ENCODE measurements at places on chromosomes 1 and 21. TPM values are rescaled to one million over a fixed set of nuclear protein-coding genes. Genes with fewer than 3 reads are reported as not detected.

Gene PDC
- total RNA-seq, result not detected

Gene RIPK4
- 6.1 TPM for total RNA-seq

GRCh38 chr1:119347858-119348257 is 20.7 kb upstream of the HAO2 start:
- no peak overlapping the region for H3K4me3 ChIP-seq
- no peak for DNase-seq
- no peaks in the 10 kb centered on the region for H3K36me3 ChIP-seq
- no peaks in the 10 kb centered on the region for H3K27me3 ChIP-seq
- no peaks in the 10 kb centered on the region for H3K4me1 ChIP-seq

DNA sequence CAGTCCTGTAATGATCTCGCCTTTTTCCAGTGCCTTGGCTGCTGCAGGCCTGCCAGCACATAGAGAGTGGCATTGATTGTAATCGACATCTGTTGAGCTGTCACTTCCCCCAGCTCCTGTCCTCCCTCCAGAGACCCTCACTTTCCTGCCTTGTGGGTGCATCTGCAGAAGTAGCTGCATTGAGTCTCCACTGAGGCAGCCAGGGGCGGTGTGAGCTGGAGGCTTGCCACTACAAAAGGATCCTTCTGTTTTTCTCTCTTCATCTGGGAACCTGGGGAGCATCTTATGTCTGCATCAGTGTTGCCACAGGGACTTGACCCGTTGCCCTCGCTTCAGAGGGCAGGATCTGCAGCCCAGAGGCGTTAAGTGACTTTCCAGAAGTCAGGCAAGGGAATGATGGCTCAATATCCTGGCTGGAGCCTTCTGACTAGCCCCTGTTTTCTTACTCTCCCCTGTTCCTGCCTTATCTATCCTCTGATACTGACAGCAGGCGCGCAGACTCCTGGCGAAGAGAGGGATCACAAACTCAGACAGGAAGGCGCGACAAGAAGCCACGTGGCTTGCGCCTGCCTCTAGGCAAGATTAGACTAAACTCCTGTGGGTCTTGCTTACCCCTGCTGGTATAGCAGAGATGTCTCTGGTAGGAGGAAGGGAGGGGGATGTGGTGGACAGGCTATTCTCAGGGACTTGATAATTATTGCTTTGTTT is 13.3 kb upstream of the FMOD start:
- H3K36me3 ChIP-seq, result peaks cover 1% of the 10 kb centered on the region
- peaks cover 7% of the 10 kb centered on the region for H3K27me3 ChIP-seq
- H3K4me1 ChIP-seq, result peaks cover 39% of the 10 kb centered on the region
- no peak overlapping the region for H3K4me3 ChIP-seq
- no peak overlapping the region for H3K27ac ChIP-seq

DNA sequence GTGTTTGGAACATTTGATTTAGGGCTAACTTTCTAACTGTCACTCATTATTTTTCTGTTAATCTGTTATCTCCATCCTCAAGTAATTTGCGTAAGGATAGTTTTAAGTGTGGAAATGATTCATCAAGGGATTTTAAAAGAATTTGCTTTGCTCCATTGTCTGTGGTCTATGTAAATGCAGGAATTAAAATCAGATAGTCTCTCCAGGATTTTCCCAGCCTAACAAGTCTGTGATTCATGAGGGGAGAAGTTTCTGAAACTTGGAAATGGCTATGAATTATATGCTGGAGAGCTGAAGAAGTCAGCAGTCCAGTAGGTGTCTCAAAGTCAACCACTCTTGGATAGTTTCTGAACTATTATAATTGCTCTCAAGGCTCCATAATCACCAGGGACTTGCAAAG is 264.5 kb downstream of the MRPL39 start:
- H3K27me3 ChIP-seq, result peaks cover 2% of the 10 kb centered on the region
- H3K36me3 ChIP-seq, result no peaks in the 10 kb centered on the region
- no peak overlapping the region for H3K4me3 ChIP-seq
- DNase-seq, result no peak

GRCh38 chr1:173473599-173474011 is 3.5 kb upstream of the PRDX6 start:
- H3K27ac ChIP-seq, result peak overlapping the region; percentile 94
- H3K4me1 ChIP-seq, result peaks cover 40% of the 10 kb centered on the region
- DNase-seq, result no peak
- H3K4me3 ChIP-seq, result peak overlapping the region; percentile 56
- no peaks in the 10 kb centered on the region for H3K27me3 ChIP-seq

Measured in chondrocyte (in vitro differentiated cells).